Activated CD4-positive, CD25-positive, alpha-beta regulatory T cell (primary cell): ENCODE measurements at places on chromosomes 11 and 22.

- no peak for DNase-seq
Measured at GRCh38 chr11:116176484-116177005, 596.2 kb downstream of the BUD13 start.

DNA sequence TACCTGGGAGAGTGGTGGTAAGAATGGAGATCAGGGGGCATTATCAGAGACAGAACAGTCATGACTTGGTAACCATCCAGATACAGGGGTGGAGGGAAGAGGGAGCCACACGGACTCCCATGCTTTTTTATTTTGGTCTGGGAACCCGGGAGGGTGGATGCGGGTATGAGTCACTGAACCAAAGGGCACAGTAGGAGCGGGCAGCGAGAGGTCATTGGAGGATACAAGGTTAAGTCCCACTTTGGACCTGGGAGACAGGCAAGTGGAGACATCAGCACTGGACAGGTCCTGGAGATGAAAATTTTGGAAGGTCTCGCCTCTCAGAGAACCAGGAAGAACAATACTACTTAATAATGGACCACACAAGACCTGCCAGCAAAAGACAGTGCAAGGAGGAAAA lies 6.7 kb downstream of the HDHD5 start:
- no peak for DNase-seq

DNA sequence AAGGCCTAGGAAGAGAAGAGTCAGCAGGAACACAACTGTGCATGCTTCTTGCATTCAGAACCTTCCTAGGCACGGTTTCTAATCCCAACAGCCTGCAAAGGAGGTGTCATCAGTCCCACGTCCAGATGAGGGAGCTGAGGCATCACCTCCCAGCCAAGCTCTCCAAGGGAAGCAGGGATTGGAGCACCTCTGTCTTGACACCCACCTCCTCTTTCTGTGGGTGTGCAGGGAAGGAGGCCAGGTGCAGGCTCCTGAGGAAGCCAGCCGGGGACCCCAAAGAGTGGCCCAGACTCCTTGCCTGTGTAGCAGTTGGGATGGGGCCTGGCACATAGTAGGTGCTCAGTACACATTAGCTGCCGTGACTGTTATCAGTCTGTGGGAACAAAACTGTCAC lies 2.0 kb downstream of the PNPLA5 start:
- no peak for DNase-seq

DNA sequence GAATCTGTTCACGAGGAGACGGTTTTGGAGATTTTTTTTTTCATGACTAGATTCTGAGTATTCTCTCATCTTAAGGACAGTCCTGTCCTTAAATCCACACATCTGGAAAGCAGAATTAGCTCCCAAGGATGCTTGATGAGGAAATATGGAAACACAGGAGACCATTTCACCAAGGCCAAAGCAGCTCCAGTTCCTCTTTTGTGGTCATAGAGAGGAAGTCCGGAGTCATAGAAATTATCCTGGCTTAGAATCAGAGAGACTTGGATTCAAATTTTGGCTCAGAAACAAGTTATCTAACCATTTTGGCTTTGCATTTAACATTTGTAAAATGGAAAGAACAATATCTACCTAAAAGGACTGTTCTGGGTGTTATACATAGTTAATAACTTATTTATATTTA lies 7.3 kb upstream of the TEAD1 start:
- no peak for DNase-seq

DNA sequence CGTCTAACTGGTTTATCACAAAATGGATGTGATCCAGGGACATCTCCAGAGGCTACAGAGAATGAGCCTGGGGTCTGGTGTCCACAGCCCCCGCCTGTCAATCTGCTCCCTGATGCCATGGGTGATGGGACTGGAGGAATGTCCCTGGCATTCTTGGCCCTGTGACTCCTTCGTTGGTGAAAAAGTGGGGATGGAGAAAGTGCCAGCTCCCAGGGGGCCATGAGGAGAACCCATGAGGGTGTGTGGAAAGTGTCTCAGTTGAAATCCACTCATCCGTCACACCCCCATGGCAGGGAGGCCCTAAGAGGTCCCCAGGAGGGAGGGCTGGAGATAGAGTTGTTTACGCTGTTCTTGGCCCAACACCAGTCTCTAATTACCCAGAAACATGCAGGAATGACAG lies 322.0 kb downstream of the CTTN start:
- no peak for DNase-seq

DNA sequence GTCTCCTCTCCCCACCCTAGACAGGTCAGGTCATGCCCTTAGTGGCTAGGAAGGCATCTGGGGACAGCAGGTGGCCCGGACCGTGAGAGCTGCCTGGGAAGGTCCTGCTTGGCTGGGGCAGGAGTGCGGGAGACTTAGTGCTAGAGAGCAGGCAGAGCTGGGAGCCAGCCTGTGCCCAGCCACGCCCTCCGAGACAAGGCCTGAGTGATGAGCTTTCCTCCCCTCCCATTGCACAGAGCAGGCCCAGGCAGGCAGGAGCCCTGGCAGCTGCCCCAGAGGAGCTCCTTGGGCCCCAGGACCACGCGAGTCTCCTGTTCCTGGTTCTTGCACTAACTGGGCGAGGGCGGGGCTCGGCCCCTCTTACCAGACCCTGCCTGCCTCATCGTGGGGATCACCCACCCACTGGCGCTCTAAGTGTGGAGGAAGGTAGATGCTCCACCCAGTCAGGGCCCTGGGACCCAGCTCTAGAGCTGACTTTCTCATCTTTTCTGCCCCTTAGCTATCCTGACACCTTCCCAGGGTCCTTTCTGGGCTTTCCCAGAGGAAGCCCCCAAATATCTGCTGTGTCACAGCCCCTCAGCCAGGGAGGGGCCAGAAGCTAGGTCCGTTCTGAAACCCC lies 44.9 kb downstream of the MACROD1 start:
- DNase-seq = no peak

DNA sequence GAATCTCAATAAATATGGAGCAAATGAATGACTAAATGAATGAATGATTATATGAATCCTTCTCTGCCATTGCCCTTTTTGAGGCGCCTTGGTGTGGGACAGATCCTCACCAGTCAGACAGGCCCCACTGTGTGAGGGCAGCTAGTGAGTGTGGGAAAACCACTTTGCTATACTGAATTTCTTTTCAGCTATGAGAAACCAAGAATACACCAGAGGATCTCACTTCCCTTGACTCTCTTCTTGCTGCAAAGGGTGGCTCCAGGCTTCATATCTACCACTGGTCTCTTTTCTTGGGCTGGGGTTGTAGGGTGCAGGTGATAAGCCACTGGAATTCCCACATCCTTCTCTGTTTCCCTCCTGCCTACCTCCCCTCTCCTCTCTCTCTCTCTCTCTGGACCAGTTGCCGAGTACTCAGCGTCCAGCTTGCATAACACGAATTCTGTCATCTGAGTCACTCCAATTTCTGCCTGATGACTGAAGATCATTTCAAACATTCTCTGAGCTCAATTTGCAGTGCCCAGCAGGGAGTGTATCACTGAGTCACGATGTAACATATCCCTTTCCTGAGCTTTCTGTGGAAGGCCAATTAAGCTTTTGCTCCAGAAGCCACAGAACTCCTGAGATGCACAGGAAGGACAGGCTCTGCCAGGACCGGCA lies 304.3 kb upstream of the NCAM1 start:
- no peak for DNase-seq

DNA sequence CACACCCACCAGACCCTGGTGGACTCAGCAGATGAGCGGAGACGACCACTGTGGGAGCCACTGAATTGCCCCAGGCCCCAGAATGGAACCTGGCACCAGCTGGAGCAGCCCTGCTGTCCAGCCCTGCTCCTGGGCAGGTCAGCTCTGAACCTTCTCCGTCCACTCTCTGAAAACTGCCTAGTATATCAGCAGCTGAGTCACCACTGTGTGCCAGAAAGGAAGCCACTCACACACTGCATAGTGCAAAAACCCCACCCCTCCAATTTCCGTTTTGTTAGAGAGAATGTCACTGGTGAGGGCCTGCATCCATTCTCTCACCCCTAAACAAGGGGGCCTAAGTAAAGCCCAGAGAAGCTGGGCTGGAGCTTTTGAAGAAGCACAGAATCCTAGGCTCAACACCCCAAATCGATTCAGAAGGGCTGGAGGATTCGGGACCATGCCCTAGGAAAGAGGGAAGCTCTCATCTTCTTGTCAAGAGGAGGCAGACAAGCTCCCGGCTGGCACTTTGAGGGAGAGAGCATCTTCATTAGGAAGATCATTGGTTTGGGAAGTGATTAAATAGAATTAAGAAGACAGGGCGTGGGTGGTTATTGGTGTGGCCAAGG lies 44.5 kb downstream of the GALNT18 start:
- DNase-seq = no peak

GRCh38 chr11:116424615-116425261 lies 348.0 kb downstream of the BUD13 start:
- DNase-seq = no peak

DNA sequence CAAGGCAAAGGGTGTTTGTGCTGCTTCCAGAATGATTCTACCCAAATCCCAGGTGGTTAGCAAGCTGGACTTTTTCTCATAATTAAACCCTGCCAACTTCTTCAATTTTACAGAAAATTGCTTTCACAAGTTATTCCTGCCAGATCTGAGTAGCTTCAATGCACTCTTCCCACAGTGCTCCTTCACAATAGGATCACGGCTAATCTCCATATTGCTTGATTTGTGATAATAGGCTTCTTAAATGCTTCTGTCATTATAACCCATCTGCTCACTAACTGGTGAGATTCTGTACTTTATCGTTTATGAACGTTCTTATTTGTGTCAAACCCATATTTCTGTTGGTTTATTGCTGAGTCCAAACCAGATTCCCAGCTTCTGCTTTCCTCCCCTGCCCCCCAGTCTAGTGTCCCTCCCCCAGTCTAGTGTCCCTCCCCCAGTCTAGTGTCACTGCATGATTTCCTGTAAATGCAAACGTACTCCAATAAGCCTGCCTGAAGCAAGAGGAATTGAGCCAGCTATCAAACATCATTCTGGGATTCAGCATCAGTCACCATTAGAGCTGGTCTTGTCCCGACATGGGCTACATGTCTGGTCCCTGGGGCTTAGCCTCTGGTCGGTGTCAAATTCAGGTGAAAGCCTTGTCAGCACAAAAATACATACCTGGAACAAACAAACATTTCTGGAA lies 14.0 kb downstream of the MMP3 start:
- DNase-seq = no peak

DNA sequence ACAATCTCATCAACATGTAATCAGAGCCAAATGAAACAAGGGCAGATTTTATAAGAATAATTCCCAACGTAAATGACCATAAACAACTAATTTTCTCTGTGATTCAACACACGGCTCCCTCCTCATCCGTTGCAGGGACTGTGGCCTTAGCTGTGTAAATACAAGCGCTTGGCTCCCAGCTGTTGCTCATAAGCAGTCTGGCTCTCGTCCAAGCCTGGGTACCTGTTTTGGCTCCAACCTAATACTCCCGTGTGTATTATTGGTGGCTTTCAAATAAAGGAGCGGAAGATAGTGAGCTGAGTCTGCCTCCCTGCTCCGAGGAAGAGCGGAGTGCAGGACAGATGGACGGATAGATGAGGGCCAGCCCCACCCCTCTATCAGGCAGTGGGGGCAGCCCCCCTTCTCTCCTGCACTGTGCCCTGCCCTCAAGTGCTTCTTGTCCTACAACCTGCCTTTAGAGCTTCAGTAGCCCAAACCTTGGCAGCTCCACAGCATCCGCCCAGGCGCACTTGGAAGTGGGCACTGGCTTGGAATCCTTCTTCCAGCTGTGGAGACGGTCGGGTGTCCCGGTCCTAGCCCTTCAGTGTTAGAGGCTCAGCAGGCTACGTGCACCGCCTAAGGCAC lies 670.9 kb downstream of the BRD1 start:
- DNase-seq = no peak

GRCh38 chr11:11763796-11764422 lies 77.9 kb upstream of the USP47 start:
- no peak for DNase-seq
